Activated CD4-positive, alpha-beta T cell treated with anti-CD3 and anti-CD28 coated beads, Interleukin-2, amount 10 ng/mL, durations not matched to agents 7 days and 5 days (primary cell): ENCODE measurements at places on chromosomes 3 and 15.

DNA sequence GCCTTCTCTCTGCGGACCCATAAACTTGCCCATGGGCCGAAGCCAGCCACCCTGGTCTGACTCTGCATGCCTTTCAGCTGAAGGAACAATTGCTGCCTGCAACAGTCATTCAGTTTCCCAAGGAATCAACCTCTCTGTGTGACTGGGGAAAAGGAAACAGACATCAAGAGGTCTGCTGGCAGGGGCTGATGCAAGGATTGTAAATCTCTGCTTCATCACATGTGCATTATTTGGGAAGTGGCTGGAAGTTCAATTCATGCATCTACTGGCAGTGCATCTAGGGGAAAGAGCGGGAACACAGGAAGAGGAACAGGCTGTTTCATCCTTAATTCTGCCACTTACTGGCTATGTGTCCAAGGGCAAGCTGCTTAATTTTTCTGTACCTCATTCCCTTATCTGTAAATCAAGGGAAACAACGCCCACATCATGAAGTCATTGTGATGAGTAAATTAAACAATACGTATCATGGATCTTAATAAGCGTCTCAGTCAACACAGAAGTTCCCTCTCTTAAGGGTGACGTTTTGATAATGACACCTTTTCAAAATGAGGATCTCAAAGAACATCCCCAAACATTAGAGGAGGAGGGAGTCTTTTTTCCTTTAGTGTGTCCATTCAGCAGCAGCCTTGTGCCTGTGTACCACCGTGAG, 17.4 kb upstream of the ADPGK start:
- no peak for DNase-seq

- no peak for DNase-seq
Observed at GRCh38 chr15:32705446-32705845, 12.4 kb upstream of the GREM1 start.

GRCh38 chr15:66919421-66919820, 146.0 kb upstream of the SMAD3 start:
- no peak for DNase-seq

GRCh38 chr3:14333621-14334020, 68.8 kb upstream of the SLC6A6 start:
- DNase-seq = no peak

DNA sequence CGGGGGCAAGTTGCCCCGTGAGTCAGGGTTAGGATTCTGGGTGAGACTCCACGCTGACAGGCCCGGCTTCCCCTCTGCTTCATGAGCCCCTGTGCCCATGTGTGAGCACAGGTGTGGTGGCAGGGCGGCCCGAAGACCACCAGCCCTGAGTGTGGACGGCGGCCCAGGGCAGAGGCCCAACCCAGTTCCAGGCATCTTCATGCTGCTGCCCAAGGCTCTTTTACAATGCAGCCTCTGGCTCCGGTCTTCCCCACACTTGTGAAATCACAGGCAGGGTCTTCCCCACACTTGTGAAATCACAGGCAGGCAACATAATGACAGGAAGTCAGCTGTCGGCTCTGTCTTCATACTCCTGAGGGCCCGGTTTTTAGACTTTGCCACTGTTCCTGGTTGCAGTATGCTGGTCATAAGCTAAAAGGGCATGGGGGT, 78.8 kb downstream of the AAGAB start:
- no peak for DNase-seq

DNA sequence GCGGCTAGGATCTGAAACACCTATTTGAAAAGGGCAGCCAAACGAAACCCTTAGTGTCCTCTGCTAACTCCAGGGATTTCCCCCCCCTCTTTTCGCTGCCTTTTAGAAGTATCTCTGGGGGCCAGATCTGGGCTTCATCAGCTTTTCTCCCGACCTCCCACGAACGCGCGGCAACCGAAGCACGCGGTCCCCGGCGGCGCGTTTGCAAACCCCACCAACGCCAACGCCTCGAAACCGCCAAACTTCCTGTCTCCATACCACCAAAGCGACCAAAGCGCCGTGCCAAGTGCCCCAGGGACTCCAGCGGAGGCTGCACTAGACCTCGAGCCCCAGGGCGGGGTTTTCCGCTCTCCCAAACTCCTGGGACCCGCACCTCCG, 155.8 kb upstream of the FRMD4B start:
- no peak for DNase-seq

- no peak for DNase-seq
Observed at GRCh38 chr15:71939981-71940588, 129.7 kb downstream of the NR2E3 start.

DNA sequence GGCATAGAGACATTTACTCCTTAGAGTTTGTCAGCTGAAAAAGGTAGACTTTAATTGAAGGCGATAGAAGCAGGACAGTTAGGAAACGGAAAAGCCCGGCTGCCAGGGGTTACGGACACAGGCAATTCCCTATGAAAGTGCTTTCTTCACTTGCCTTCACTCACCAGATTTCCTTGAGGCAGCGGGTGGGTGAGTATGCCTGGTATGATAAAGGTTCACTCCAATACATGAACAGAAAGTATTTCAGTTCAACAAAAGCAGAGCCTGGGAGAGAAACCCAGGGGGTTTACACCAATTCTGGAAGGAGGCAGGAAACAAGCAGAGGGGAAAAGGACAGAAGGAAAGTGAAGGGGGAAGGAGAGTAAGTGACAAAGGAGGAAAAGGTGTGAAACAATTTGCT, 53.9 kb downstream of the QTRT2 start:
- DNase-seq = no peak

- no peak for DNase-seq
Observed at GRCh38 chr15:91855684-91856489, 2.4 kb downstream of the SLCO3A1 start.

DNA sequence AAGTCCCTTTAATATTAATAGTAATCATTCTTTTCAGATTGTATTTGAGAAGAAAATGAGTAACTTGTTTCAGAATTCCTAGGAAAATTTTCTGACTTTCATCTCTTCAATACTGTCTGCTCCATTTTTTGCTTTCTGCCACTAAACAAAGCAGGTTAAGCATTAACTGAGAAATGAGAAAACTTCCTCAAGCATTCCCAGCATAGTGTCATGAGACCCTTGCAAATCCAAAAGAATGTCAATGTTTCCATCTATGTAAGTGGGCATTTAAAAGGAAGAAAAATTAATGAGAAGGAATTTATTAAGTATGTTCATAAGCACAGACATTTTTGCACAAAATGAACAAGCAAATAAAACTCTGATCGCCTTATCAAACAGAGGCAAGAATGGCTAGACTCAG, 148.0 kb upstream of the STRIT1 start:
- DNase-seq = no peak

GRCh38 chr3:115655761-115656282, 32.5 kb downstream of the GAP43 start:
- no peak for DNase-seq

DNA sequence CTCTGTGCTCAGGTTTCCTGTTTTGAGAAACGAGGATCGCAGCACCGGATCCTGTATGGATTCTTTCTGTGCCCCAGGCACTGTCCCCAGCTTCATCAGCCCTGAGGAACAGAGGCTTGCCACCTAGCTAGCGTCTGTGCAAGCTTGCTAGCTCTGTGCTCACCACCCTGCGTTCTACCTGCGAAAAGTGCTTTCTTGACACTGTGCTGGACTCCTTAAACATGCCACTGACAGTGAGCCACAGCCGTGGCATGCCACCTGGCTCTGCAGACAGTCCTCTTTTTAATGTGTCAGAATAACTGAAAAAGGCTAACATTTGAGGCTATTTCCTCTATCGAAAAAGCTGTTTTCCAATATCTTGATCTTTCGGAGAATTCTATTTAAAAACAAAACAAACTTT, 1.4 kb downstream of the PGPEP1L start:
- no peak for DNase-seq

DNA sequence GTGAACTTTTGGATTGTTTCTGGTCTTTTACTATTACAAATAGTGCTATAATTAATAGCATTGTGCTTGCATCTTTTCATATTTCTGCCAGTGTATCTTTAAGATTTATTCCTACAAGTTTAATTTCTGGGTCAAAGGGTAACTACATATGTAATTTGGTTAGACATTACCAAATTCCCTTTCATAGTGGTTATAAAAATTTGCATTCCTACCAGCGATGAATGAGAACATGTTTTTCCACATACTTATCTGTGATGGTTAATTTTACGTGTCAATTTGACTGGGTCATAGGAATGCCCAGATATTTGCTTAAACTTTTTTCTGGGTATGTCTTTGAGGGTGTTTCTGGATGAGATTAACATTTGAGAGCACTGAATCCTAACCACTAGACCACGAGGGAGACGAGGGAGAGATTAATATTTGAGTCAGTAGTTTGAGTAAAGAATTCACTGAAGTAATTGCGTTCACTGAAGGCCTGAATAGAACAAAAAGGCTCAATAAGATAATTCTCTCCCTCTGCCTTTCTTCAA, 132.3 kb upstream of the NEO1 start:
- no peak for DNase-seq

GRCh38 chr3:66381626-66382025, 119.2 kb downstream of the LRIG1 start:
- no peak for DNase-seq

GRCh38 chr3:43919029-43919428, 228.3 kb downstream of the ABHD5 start:
- DNase-seq = no peak

GRCh38 chr3:106083854-106084253, 215.0 kb upstream of the CBLB start:
- DNase-seq = no peak

DNA sequence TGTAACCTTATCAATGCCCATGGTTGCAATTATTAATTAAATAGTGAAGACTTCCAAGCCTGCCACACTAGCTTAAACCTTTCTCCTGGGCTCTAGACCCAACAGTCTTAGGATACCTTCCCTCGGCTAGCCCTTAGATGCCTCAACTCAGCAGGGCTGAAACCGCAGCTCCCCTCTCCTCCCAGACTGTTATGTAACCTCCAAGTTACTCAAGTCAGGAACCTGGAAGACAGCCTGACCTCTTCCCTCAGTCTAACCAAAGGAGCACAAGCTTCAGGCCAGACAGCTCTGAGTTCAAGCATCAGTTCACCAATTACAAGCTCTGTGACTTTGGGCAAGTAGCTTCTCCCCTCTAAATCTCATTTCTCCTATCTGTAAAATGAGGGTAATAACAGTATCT, 70.5 kb upstream of the HACD2 start:
- DNase-seq = no peak

DNA sequence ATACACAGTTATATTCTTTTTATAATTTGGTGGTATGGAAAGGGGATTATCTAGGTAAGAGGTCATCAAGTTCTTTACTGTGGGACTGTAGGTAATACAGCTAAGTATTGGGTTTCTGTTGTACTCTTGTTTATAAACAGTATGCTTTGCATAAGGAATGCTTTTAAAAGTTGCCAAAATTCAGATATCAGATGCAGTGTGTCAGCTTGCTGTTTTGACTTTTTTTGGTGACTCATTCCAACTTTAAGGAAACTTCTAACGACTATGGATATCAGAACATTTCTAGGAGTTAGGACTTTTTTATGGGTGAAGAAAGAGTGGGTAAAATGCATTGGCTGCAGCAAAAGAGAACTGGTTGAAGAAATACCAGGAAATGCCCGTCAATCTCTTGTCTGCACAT, 2.8 kb downstream of the SCAANT1 start:
- no peak for DNase-seq

DNA sequence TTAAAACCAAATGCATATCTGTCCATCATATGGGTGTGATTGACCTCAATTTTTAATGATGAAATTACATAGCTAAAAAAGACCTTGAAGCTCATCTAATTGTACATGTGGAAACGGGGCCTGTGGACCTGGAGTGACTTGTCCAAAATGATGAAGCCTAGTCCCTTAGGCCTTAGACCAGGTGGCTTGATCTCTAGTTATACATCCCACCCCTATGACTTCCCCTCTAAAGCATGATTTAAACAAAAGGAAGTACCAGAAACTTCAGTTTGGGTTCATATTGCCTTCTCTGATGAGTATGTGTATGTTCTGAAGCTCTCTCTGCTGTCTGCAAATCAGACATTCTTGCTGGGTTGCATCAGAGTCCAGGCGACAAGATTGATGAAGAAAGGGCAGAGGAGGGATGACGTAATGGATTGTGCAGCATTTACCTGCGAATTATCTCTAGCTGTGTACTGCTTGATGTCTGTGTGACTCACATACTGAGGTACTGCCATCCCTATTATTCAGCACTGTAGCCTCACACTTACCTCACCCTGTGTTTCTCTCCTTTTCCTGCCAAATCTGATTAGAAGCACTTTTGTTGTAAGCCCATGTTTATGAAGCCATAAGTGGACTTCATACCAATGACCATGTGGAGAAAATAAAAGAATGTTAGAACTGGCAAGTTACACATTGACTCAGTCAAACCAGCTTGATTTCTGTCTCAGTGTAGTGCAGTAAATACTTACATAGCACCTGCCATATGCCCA, 111.5 kb downstream of the FILIP1L start:
- DNase-seq = no peak

DNA sequence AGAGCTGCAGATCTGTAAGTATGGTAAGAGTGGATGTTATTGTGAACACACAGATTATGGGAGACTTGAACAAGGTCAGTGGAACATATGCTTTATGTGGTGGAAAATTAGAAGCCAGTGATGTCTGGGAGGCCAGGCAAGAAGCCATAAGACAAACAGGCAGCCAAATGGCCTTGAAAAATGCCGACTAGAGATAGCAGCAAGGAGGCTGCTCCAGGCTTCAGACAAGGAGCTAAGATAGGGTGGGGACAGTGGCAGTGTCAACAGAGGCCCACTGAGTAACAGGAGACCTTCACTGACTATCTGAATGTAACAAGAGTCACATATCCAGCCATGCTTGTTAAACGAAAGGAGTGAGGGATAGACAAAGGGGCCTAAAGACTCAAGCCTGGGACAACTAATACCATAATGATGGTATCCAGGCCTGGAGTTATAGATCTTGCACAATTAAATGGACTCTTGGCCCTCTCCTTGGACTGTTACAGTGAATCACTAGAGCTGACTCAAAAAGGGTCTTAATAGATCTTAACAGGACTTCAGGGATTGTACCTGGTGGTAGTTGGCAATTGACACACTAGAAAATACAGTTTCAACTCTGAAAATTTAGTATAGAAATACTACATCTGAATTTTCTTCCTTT, 50.6 kb downstream of the CFAP20DC start:
- DNase-seq = no peak

- no peak for DNase-seq
Observed at GRCh38 chr3:20013396-20013795, 1.3 kb upstream of the PP2D1 start.

- DNase-seq = no peak
Observed at GRCh38 chr3:49844464-49845183, 11.7 kb downstream of the TRAIP start.

DNA sequence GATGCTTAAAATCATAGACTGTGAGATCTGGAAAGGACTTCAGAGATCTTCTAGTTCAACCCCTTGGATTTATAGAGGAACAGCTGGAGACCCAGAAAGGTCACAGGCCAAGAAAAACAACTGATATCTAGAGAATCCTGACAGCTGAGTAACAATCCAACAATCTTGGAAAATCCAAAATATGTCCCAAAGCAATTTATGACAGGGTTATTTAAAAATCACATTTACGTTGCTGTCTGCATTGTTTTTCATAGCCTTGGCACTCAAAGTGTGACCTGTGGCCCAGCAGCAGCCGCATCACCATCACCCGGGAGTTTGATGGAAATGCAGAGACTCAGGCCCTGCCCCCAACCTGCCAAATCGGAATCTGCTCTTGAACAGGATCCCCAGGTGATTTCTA, 78.8 kb downstream of the FBN1 start:
- no peak for DNase-seq

GRCh38 chr3:63863150-63864007, at the start of the genes ATXN7 and THOC7:
Gene ATXN7, plus strand, starts transcription at chr3:63863867. Its CDS starts 48,732 bp downstream, at chr3:63912599.
Gene THOC7, minus strand, starts transcription at chr3:63863805. Its CDS starts 15 bp downstream, at chr3:63863790.
- DNase-seq = peak; percentile 70
